Suprapubic skin (tissue), 4 donors: ENCODE measurements at places on chromosomes 13 and 19.

DNA sequence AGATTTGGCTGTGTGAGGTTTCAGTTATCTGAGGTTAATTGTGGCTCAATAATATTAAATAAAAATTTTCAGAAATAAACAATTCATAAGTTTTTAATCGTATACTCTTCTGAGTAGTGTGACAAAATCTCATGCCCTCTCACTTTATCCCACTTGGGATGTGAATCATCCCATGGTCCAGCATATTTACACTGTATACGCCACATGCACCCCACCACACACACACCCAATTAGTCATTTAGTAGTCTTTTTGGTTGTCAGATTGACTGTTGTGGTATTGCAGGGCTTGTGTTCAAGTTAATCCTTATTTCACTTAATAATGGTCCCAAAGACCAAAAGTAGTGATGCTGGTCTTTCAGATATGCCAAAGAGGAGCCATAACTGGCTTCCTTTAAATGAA lies 66.4 kb upstream of the PCDH9 start:
- no peak for DNase-seq

GRCh38 chr13:36665630-36666029 lies 8.2 kb upstream of the SERTM1 start:
- no peak for DNase-seq

DNA sequence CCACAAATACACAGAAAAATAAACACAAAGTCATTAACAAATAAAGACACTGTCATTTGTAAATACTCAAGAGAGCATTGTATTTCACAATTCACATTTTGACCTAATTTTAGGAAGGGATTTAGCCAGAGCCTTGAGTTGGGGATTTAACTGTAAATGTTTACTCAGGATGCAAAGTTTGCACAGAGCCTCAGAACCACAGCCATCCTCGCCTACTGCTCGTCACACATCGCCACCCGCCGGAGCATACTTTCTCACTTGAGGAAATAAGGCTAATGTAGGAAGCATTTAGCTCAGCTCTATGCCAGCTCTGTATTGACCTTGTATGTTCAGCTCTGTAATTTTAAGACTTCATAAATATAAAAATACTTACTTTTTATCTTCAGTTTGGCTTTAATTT lies 442.7 kb downstream of the OXGR1 start:
- no peak for DNase-seq

- DNase-seq = no peak
These were observed 29.2 kb downstream of the EFNB2 start for GRCh38 chr13:106506286-106506685.

DNA sequence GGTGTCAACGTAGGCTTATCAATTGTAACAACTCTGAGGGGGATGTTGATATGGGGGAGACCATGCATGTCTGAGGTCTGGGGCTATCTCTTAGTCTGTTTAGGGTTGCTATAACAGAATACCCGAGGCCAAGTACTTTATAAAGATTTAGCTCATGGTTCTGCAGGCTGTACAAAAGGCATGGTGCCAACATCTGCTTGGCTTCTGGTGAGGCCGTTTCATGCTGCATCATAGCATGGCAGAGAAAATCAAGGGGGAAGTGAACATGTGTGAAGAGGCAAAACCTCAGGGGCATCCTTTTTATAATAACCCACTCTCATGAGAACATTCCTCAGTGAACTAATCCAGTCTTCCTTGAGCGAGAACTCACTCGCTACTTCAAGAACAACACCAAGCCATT lies 353.8 kb downstream of the ENOX1 start:
- no peak for DNase-seq

DNA sequence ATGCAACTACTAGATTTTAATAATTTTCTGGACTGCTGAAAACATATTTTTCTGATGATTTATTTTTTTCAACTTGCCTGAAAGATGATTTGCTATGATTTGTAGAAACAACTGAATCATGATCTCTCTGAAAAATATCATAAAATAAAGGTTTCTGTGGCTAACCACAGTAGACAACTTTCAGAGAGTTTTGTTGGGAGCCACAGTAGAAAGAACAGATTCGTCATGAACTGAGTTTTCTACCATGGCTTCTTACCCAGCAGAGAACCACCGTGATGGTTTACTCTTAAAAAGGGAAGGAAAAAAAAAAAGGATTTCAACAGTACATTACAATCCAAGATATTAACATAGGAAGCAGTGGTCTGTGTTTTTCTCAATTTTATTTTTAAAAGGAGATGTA lies 18.0 kb downstream of the ZAR1L start:
- DNase-seq = no peak

DNA sequence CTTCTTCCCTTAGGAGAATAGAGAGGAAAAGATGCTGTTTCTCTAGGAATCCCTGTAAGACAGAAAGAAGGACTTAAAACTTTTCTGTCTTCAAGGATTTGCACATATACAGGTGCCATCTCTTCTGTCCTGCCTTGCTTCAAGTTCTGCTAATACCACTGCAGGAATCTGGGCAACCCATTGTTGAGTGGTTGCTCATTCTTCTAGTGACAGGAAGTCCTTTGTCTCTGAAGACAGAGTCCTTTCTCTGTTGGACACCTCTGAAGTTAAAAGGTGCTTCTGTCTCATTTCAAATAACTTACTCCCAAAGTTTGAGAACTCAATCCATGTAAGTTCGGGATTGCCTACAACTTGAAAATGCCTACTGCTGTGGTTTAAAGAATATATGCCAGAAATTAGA lies 114.4 kb upstream of the TMTC4 start:
- DNase-seq = no peak

DNA sequence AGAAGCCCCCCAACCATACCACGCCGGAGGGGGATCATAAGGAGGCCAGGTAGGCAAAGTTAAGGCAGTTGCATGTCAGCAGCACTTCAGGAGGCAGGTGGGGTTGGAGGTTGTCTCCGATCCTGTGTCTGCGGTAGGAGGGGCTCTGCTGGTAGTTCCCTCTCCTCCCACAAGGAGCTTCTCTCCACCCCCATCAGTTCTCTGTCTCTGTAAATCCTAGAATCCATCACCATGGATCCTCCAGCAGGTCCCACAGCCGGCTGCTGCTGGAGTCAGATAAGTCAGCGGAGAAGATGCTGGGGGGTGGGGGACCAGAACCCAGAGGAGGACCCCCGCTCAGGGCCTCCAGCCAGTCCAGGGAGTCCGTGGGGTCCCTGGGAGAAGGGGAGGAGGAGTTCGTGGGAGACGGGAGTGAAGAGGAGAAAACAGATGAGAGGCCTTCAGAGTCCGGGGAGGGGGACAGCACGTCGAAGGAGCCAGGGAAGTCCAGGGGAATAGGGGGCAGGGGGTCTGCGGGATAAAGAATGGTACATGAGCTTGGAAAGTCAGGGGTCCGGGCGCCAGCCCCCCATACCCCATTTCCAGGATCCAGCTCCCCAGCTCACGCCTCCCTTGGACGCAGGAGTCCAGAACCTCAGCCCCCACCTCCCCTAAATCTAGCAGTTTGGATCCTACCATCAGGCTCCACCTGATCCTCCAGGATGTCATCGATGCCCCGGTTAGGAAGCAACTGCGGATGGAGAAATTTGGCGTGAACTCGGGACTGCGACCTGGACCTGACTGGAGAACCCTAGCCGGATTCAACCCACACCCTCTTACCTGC lies 6.3 kb downstream of the MAMSTR start:
- DNase-seq = no peak
